Aorta (tissue), 5 donors: ENCODE measurements at places on chromosomes 7 and 10. TPM values are rescaled to one million over a fixed set of nuclear protein-coding genes. Genes with fewer than 3 reads are reported as not detected.

Gene FAM241B
- 4.7 TPM for polyA plus RNA-seq

Gene TRIM8
- polyA plus RNA-seq: 72.4 TPM

Gene ARHGAP19
- polyA plus RNA-seq: 12.8 TPM

Gene DYDC2
- polyA plus RNA-seq: not detected

Gene RNF133
- polyA plus RNA-seq: 0.46 TPM

Gene GJD4
- not detected for polyA plus RNA-seq

Gene SSC4D
- 0.13 TPM for polyA plus RNA-seq

Gene TCERG1L
- polyA plus RNA-seq: not detected

Gene CDH23
- 7.0 TPM for polyA plus RNA-seq

Gene PANK1
- polyA plus RNA-seq: 4.8 TPM

Gene HOXA3
- polyA plus RNA-seq: 3.8 TPM

Gene PGAM2
- polyA plus RNA-seq: 8.0 TPM

Gene NXPH1
- polyA plus RNA-seq: not detected

Gene PLPP4
- not detected for polyA plus RNA-seq

Gene MMP21
- polyA plus RNA-seq: not detected

Gene CRTAC1
- polyA plus RNA-seq: 19.0 TPM

Gene OR6V1
- not detected for polyA plus RNA-seq

Gene NRG3
- polyA plus RNA-seq: 0.50 TPM

Gene WDFY4
- polyA plus RNA-seq: 1.9 TPM

Gene CHPF2
- 7.8 TPM for polyA plus RNA-seq
